ENCODE measurements at places on chromosomes 7 and 10. TPM values are rescaled to one million over a fixed set of nuclear protein-coding genes. Genes with fewer than 3 reads are reported as not detected.

The MBLAC1 gene
- 3.0 TPM for total RNA-seq

The ADCYAP1R1 gene
- total RNA-seq, result not detected

The AKR1C3 gene
- total RNA-seq, result 1.8 TPM

The AKR1C2 gene
- total RNA-seq, result 3.9 TPM

The GFRA1 gene
- 0.89 TPM for total RNA-seq

The TSPAN33 gene
- total RNA-seq, result 0.67 TPM

The HPS6 gene
- total RNA-seq, result 27.4 TPM

The NCF1 gene
- total RNA-seq, result not detected

The PRF1 gene
- not detected for total RNA-seq

The SCIN gene
- total RNA-seq, result not detected

The ATOH7 gene
- total RNA-seq, result not detected

The PDE6C gene
- total RNA-seq, result not detected

The LDB3 gene
- 0.15 TPM for total RNA-seq

The ZNF467 gene
- total RNA-seq, result 1.5 TPM

The WNT8B gene
- total RNA-seq, result not detected

The SFTPA1 gene
- not detected for total RNA-seq

The ZNF277 gene
- total RNA-seq, result 18.4 TPM

The HOXA6 gene
- 3.9 TPM for total RNA-seq

The CFAP70 gene
- total RNA-seq, result under 0.01 TPM

The RADIL gene
- 2.2 TPM for total RNA-seq

The CRYGN gene
- total RNA-seq, result not detected

The NUDT13 gene
- 2.1 TPM for total RNA-seq

The GBX1 gene
- not detected for total RNA-seq

The ATG9B gene
- not detected for total RNA-seq
